ENCODE measurements at places on chromosomes 6 and 20.

GRCh38 chr6:75926293-75927168, 145.9 kb downstream of the IMPG1 start:
- DNase-seq = no peak

- no peak for DNase-seq
Measured at GRCh38 chr20:20411836-20412235, 43.9 kb downstream of the INSM1 start.

- no peak for DNase-seq
Measured at GRCh38 chr20:9742821-9743220, 96.1 kb downstream of the PAK5 start.

GRCh38 chr6:5257400-5257799, 3.4 kb downstream of the LYRM4 start:
- no peak for DNase-seq

DNA sequence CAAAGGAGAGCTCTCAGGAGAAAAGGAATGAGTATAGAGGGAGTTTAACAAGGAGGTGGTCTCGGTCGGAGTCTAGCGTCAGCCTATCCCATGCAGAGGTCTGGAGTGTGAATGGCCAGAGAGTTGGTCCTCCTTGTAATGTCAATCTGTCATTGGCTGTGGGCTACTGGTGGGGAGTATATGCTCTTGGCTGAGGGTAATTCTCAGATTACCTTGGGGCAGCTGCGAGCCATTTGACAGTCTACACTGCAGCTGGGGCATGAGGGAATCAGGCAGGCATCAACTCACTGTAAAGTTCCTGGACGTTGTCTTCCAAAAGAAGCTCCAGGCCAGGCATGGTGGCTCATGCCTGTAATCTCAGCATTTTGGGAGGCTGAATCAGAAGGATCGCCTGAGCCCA, 48.1 kb downstream of the EBF4 start:
- DNase-seq = no peak

DNA sequence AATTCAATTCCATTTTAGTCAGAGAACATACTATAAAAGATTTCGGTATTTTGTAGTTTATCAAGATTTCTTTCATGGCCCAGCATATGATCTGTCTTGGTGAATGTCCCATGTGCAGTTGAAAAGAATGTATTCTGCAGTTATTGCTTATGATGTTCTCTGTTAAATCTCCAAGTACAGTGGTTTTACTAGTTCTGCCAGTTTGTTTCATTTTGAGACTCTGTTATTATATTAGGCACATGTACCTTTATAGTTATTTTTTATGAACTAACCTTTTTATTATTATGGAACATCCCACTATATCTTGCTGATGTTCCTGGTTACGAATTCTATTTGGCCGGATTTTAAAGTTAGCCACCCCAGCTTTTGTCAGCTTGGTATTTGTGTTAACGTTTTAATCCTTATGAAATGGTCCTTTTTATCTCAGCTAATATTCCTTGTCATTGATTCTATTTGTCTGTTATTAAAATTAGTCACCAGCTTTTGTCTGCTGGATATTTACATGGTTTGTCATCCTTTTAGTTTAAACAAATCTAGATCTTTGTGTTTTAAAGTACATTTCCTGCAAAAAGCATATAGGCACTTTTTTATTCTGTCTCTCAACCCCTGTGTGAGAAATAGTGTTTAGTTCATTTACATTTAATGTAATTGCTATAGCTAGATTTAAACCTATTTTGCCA, 48.9 kb downstream of the VTA1 start:
- DNase-seq = no peak

GRCh38 chr20:22560817-22561216, 23.6 kb downstream of the FOXA2 start:
- no peak for DNase-seq

GRCh38 chr6:15531973-15532372, 130.9 kb downstream of the DTNBP1 start:
- DNase-seq = no peak

DNA sequence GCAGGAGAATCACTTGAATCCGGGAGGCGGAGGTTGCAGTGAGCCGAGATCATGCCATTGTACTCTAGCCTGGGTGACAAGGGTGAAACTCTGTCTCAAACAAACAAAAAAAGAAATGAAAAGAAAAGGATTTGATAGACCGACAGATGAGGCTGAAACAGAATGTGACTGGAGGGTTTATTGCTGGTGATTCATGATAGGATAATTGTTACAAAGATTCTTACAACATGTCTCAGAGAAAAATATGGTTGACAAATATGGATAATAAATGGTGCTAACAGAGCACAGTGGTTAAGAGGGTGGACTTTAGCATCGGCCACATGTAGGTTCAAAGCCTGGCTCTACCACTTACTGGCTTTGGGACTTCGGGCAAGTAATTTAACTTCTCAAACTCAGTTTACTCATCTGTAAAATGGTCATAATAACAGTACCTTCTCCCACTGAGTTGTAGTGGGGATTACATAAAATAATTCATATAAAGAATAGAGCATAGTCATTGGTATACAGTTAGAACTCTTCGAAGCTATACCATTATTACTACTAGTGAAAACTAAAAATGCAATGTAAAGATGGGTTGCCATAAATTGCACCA, 131.9 kb downstream of the MAP3K7 start:
- DNase-seq = no peak

GRCh38 chr20:48178633-48179032, 393.4 kb upstream of the SULF2 start:
- DNase-seq = no peak

GRCh38 chr6:113457751-113458150, 399.4 kb upstream of the MARCKS start:
- no peak for DNase-seq

DNA sequence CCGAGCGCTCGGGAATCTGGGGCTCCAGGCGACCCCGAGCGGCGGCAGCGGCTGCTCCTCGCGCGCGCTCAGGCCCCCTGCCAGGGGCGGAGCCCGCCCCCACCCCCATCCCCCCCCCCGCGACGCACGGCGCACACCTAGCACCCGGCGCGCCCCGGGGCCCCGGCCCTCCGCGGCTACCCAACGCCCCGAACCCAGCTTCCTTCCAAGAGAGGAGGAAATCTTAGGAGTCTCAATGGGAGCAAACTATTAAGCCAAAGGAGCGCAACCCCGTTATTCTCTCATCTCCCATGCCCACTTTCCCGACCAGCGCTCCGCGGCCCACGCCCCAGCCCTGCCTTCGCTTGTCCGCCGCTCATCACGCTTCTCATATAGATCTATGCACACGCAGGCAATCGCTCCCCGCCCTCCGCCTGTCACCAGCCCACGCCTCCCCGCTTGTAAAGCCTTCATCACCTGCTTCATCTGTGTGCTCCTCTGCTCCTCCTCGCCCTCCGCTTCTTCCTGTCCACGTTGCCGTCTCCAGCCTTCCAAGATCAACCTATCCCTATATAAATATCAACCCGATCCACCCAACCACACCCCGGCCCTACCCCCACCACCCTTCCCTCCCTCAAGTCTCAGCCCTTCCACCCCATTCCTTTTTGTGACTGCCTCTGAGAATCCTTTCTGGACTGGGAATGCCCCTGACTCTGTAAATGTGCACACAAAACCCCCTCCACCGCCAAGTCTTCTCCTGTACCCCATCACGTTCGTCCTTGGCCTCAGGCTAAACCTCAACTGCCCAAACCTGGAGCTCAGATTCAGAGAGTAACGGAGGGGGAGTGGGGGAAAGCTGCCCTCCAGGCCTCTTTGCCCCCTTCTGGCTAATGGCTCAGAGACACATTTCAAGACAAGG, at the start of gene DLK2:
Gene DLK2 (minus strand): TSS at position 18 of the 898 bp plus-strand sequence. CDS start 723 bp downstream, outside the sequence.
- peak; percentile 35 for DNase-seq

DNA sequence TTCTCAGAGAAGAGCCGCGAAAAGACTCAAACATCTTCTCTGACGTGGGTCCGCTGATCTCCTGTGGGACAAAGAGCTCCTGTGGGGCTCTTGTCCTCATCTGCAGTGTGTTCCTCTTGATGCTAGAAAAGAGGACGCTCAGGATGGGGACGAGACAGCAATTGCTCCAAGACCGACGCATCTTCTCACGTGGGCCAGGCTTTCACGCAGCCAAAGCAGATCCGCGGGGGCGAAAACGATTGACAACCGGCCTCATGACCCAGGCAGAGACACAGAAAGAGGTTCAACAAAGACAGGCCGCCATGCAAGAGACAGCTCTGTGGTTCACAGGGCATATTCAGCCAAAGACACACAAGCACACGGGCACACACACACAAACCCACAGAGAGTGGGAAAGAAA, 971.8 kb upstream of the DEFB115 start:
- DNase-seq = no peak

DNA sequence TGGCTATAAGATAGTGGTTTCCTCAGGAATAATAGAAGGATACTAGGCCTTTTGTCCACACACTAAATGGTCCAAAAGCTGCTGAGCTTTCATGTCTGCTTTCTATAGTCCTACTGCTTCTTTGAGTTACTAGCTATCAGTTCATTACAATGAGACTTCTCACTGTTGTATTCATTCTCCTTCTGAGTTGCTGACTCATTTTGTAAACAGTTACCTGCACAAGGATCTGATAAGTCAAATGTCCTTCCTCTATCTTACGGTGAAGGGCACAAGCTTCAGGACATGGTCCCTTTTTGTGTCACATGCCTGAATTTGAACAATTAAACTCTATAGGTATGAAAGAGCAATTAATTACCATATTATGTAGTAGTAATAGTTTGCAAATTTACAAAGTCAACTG, 90.5 kb downstream of the MAN1A1 start:
- no peak for DNase-seq

GRCh38 chr6:157602521-157603295, 220.3 kb upstream of the SNX9 start:
- DNase-seq = no peak

DNA sequence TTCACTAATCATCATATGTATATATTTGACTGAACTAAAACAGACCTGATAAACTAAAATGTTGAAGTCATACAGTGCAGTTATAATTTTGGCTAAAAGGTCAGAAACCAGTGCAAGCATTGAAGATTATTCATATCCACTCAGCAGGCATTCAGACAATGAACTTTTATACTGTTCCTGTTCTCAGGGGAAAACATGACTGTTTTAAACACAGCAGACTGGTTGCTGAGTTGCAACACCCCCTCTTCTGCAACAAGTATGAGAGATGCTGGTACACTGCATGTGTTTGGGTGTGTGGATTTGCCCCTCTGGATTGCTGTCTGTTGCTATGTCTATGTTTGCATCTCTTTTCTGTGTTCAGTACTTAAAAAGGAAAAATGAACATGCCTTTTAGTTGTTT, 206.8 kb downstream of the EYA4 start:
- no peak for DNase-seq

GRCh38 chr6:139863346-139863745, 488.9 kb upstream of the CITED2 start:
- no peak for DNase-seq

- no peak for DNase-seq
Measured at GRCh38 chr6:54877713-54878317, 31.2 kb downstream of the FAM83B start.

GRCh38 chr6:43848671-43849391, 78.8 kb downstream of the VEGFA start:
- no peak for DNase-seq

GRCh38 chr6:120899932-120900331, 434.3 kb downstream of the TBC1D32 start:
- no peak for DNase-seq

DNA sequence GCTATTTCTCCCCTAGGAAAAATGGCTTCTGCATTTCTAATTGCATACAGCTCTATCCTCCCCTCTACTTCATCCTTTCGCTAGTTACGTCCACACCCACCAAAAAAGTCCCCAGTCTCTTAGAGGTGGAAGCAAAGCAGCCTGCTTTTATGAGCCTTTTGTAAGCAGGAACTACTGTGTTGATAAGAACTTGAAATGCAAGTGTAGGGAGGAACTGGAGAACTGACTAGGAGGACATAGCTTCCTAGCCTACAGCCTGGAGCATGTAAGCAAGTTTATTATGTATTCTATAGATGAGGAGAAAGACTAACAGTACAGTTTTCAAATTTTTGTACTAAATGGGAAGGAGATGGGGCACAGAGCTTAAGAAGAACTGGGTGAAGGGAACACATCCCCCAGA, 10.3 kb downstream of the ARHGAP18 start:
- no peak for DNase-seq

GRCh38 chr20:45779011-45779915, 12.4 kb downstream of the WFDC3 start:
- no peak for DNase-seq

DNA sequence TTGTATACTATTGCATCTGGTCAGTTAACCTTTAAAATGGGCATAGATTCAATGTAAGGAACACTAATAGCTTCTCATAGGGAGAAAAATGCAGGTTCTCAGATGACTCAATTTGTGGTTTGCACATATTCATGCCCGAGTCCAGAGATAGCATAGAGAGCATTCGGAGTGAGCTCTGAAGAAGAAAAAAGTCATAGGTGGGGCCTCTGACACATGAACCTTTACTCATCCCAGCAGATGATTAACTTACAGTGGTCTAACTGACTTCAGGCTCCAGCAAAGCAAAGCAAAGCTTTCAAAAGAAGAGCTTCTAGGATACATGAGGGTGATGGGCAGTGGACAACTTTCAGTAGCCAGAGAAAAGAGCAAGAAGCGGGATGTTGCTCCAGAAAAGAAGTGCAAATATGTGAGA, 55.3 kb upstream of the BTN3A2 start:
- DNase-seq = no peak

GRCh38 chr6:124901084-124901483, 61.2 kb upstream of the RNF217 start:
- DNase-seq = no peak

GRCh38 chr6:6742535-6742934, 154.0 kb downstream of the LY86 start:
- no peak for DNase-seq

DNA sequence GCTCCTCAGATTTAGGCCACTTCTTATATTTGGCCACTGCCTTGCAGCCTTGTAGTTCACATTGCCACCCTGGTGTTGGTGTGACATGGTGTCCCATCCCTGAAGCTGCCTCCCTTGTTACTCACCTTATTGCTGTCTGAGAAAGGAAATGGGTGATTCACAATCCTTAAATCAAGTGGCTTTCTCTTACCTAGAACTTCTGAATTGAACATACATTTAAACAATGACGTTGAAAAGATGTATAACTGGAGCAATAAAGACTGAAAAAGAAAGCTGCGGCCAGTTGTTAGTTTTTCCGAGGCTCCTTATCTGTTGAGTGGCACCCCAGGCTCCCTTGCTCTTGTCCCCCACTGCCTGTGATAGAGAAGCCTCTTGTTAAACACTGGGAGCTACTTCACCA, 28.8 kb upstream of the GNRH2 start:
- no peak for DNase-seq

DNA sequence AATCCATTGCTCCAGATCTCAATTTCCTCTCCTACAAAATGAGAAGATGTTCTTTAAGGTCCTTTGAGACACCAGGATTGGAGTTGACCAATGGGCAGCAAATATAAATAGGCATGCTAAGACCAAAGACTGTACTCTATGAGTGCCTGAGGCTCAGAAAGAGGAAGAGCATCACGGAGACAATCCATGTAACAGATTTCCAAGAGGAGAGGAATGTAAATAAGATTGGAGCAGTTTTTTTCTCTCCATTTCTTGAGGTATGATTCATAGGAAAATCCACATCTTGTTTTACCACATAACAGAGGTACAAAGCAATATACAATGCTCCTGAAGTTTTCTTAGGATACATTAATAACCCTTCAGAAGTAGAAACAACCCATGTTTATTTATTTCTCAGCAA, 109.8 kb downstream of the UBE3D start:
- DNase-seq = no peak

Measured in naive thymus-derived CD8-positive, alpha-beta T cell (primary cell).